ENCODE measurements at places on chromosomes 1 and 21.

DNA sequence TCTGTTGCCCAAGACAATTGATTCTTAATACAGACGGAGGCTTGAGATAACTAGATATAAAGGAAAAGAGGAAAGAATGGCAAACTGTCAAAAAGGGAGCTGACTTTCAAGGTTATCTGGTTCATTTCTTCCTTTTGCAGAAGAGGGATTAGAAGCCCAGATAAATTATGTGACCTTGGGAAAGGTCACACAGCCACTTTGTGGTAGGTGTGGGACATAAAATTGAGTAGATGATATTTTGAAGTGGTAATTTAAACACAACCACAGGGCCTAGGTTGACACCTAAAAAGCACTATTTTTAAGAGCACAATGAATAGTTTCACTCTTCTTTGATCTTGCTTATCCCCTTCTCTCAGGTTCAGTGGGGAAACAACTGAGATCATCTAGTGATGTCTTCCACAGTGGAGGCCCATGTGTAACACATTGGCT is 16.9 kb upstream of the KIAA0040 start:
- DNase-seq = no peak

GRCh38 chr1:36125129-36125991 is at the start of gene COL8A2:
Gene COL8A2, minus strand, starts transcription at chr1:36125222. Its CDS starts 24,980 bp downstream, at chr1:36100242.
- DNase-seq = peak; percentile 51

DNA sequence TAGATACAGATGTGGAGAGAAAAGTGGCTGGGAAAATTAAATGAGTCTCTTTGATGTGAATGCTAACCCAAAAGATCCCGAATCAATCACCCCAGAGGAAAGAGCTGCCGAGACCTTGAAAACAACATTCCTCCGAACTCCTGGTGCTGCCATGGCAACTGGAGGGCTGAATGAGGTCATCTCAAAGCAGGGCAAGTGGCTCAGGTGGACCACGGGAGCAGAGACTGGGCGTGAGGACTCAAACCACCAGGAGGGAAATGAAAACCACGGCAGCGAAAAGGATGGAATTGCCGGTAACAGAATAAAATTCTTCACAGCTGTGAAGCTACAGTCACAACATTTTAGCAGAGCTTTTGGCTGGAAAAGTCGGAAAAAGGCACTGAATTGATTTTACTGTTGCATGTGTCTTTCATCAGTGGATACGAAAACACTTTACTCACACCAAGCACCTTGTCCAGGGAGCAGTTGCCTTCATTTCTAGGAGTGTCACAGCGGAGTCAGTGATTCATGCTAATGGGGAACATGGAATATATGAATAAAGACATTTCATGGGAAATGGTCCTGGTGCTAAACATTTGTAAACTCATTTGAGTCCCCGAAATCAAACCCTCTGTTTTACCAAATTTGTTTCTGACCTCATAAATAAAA is 23.2 kb upstream of the BECN2 start:
- no peak for DNase-seq

- DNase-seq = no peak
These were observed 106.6 kb upstream of the BARHL2 start for GRCh38 chr1:90823686-90824085.

- peak; percentile 87 for DNase-seq
These were observed 67.8 kb downstream of the LRIG2 start for GRCh38 chr1:113140588-113141446.

- no peak for DNase-seq
These were observed 21.7 kb downstream of the ARHGEF10L start for GRCh38 chr1:17561247-17561548.

DNA sequence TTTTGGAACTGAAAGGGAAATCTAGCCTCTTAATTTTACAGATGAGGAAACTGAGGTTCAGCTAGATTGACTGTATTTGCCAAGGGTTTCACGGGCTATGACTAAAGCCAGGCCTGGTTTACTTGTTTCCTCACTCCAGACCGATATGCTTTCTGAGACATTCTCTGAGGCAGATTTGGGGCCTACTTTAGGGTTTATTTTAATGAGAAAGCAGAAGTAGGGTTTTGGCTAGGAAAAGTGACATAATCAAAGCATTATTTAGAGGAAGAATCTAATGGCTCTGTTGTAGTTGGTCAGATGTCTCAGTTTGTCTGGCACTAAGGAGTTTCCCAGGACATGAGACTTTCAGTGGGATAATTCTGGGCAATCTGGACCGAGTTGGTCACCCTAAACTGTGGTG is 1.5 kb upstream of the RPTN start:
- no peak for DNase-seq

DNA sequence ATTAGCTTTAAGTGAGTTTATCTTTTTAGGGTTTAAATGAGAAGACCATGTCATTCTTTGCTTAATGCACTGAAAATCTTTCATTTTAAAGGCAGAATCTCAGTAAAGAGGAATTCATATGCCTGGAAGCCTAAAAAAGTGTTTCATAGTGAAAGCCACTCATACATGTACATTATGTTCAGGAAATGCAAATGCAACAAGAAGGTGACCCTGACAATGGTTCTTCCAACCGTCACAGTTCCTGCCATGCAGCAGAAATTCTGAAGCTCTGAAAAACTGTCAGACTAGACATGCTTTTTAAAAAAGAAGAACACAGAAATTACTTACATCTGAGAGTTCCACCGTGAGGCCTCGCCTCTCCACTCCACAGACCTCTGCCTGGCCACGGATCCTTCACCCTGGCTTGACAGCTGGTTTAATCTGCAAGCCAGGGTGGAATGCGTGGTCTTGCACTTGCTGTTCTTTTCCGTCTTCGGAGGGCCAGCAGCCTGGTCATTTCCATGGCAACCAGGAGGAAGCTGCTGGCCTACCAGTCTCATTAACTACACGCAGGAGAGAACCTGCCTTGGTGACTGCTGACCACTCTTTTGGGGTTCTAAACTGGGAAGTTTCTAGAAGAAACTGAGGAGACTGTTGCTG is 41.8 kb upstream of the PAXBP1 start:
- peak; percentile 1 for DNase-seq

- DNase-seq = no peak
These were observed 55.0 kb upstream of the RIPK4 start for GRCh38 chr21:41821756-41822431.

GRCh38 chr21:33308586-33309490 is 15.9 kb upstream of the IFNAR1 start:
- no peak for DNase-seq

DNA sequence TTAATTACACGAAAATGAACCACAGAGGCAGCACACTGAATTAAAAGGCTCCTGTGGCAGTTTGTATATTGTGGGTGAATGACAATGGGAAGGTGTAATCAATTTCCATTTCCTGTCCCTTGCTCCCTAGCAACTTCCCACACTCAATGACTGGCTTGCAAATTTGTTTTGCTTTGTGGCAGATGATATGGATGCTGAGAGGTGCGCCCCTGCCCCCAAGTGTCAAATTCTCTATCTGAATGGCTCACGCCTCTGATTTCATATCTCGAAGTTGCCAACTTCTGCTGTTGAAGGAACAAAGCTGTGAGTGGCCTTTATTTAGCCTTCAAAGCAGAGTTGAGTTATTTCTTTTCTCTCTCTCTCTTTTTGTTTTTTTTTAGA is 86.0 kb downstream of the FOXD2 start:
- no peak for DNase-seq

GRCh38 chr1:41802532-41803501 is 115.9 kb downstream of the HIVEP3 start:
- DNase-seq = no peak

- no peak for DNase-seq
These were observed 123.7 kb downstream of the NAV1 start for GRCh38 chr1:201662646-201663045.

DNA sequence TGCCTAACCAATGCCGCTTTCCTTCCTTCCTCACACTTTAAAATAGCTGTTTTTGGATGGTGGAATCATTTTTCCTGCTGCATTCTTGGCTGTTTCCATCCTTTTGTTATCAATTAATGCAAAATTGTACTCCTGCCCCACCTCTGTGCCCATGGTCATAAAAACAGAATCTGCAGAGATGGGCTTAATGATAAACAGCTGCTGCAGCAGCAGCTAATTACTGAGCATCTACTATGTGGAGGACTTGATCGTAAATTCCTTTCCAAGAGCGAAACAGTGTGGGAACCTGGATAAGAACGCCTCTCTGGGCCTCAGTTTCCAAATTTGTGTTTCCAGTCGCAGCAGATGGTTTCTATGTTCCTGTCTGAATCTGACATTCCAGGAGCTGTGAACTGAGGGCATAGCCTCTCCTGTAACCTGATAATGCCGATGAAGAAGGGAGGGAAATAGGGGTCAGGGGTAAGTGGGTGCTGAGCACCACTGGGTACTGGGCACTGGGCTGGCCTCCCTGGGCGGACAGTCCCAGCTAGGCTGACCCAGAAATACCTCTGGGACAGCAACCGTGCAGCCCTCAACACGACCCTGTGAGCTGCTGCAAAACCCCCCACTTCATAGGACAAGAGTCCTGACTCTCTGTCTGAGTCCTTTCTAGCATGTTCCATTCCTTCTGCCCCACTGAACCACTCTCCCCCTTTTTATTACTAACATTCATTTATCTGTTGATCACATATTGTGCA is 121.7 kb downstream of the DMRTB1 start:
- DNase-seq = no peak

DNA sequence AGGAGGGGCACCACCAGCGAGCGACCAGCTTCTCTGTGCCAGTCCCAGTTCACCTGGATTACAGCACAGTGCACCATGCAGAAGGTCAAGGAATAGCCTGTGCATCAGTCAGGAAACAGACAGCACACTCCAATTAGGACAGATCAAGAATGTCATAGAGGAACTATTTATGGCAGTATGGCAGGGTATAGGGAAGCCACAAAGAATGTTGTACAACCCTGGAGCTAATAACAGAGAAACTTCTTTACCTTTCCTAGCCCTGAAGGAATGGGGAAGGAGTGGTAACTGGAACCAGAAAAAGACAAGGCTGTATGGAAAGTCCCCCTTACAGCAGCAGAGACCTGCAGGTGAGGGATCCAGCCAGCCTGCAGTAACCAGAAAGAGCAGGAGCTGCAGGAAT is 87.8 kb upstream of the USP24 start:
- DNase-seq = no peak

DNA sequence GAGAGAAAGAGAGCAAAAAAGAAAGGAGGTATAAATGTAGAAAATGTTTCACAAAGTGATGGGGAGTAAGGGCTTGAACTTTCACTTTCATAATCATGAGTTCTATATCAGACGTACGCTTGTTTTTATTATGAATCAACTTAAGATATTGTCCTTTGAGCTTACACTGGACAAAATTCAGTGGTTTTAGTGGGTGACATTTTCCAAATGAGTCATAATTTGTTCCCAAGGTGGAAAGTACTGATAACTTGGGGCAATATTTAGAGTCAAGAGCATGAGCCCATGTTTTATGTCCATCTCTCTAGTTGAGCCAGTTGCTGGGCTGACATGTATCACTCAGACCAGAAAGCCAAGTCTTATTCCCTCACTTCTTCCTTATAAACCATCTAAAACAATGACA is 161.6 kb downstream of the CHRM3 start:
- no peak for DNase-seq

GRCh38 chr1:119958223-119958622 is 61.9 kb upstream of the ADAM30 start:
- no peak for DNase-seq

DNA sequence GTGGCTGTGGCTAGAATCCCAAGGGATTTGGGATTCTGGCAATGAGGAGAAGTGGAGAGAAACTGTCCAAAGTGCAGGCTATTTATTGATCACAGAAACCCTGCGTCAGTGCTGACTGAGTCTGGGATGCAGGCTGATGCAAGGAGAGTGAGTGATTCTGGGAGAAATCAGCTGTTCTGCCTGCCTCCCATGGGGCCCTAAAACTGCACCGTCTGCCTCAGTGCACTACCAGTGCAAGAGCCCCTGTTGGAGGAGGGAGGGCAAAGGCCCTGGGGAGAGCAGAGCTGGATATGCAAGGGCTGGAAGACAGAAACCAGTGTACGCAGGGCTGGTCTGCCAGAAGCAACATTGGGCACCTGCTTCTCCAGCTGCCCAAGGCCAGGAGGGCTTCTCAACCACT is 42.6 kb downstream of the C1orf198 start:
- DNase-seq = no peak

- DNase-seq = no peak
These were observed 7.0 kb upstream of the KCNE1 start for GRCh38 chr21:34519016-34519415.

DNA sequence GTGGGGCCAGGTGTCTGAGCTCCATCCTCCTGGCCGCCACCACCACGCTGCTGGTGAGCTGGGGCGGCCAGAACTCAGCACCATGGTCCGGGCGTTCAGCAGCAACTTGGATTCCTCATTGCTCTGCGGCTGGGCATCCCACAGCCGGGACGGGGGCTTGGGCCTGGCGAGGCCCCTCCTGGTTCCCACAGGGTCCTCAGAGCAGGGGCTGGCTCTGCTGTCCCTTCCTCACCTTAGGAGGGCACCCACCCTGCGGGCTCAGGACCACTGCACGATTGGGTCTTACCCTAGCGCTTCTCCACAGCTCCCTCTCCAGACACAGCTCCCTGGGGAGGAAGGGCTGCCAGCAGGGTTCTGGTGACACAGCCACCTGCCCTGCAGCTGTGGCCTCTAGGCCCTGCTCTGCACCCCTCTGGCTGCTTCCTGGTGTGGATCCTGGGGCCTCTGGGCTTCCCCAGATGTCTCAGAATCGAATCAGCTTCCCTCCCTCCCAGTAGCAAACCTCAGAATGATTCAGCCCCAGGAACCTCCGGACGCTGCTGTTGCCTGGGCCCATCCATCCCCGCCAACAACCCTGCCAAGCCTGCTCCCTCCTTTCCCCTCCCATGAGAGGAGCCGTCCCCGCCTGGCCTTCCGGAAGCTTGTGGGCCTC is 25.0 kb downstream of the CRYAA start:
- DNase-seq = no peak

DNA sequence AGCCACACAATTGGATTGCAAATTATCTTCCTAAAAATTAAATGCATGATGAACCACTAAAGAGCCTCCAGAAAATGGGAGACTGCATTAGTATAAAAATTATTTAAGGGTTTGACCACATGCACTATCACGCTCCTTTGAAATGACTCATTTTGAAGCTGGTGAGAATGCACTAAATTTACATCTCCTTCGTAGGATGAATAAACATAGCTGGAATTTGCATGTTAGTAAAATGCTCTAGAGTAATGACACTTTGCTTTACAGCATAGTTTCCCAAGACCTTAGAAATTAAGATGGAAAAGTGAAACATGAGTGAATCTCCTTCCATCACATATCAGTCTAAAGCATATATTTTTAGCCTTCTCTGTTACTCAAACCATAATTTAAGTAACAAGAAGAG is 2.4 kb downstream of the PLPPR4 start:
- peak; percentile 45 for DNase-seq

DNA sequence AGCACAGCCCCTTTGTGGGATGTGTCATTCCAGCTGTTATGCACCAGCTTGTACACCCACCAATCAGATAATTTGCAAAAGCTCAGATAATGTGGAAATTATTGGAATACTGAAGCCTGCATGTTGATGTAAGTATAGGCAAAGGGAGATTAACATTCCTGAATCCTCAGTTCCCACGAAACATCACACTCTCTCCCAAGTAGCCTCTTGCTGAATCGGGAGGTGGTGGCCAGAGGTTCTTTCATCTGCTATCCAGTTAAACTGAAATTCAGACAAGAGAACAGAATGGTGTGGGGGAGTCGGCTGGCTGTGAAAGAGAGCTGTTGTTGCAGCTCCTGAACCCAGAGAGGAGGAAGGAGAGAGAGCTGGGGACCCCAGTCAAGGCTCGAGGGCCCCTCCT is 170.9 kb downstream of the ZBTB18 start:
- no peak for DNase-seq
